Epithelial cell of proximal tubule (primary cell): ENCODE measurements at places on chromosomes 1 and 21. TPM values are rescaled to one million over a fixed set of nuclear protein-coding genes. Genes with fewer than 3 reads are reported as not detected.

DNA sequence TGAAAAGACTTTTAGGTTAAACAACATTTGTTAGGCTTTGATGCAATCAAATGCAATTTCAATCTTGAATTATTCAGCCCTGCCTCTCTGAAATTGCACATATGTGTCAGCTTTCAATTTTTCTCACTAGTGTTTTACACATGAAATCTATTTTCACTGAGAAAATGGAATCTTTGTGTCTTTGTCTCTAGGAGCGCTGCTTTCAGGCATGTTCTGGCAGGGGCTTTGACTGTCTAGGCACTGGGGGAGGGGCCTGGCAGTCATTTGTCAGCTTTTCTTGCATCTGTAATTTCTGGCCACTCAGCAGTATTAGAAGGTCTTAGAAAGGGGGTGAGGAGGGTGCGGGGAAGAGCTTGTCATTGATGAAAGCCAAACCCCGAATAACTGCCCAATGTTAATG, 264.4 kb downstream of the PTPRC start:
- DNase-seq = no peak

DNA sequence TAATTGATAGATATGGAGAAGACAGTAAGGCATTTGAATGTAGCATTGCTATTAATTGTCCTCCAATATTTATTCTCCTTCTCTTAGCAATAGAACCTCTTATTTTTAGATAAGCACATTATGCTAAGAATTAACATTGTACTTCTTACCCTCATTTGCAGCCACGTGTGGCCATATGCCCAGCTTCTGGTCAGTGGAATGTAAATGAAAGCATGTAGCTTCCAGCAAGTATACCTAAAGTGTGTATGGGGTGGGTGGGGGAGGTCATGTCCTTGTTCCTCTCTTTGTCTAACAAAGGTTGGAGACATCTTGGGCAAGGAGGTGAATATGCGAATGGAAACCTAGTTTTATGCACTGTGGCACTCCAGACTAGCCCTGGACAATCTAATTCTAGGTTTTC, 133.6 kb upstream of the HMCN1 start:
- no peak for DNase-seq

NFYC gene
- 42.2 and 50.5 TPM in 2 replicates for total RNA-seq

DNA sequence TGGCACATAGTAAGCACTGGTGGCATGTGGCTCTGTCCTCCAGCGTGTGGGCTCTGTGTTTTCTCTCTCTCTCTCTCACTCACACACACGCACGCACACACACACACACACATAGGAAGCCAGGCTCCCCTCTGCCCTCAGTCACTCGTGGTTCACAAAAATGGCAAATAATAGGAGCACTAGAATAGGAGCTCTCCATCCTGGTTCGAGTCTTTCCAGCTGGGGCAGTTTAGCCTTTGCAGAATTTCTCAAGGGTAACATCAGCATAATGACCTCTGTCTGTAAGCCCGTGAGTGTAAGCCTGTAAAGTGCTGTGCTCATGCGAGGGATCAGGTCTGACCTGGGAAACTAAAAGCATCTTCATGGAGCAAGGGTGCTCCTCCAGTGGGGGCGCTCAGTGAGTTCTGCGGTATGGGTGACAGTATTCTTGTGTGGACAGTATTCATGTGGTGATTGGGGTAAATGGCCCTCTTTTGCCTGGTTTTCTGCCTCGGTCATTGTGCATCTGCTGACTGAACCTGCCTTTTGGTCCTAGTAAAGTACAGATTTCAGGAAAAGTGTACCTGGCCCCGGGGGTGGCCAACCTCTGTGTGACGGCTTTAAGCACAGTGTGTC, 842 bp upstream of the ZC3H12A start:
- DNase-seq = no peak

- no peak for DNase-seq
Measured at GRCh38 chr1:147579934-147580537, 38.7 kb downstream of the BCL9 start.

- peak; percentile 20 for DNase-seq
Measured at GRCh38 chr1:69947837-69948236, 257.5 kb downstream of the LRRC40 start.

ZNF593OS gene
- not detected in 2 replicates for total RNA-seq

DNA sequence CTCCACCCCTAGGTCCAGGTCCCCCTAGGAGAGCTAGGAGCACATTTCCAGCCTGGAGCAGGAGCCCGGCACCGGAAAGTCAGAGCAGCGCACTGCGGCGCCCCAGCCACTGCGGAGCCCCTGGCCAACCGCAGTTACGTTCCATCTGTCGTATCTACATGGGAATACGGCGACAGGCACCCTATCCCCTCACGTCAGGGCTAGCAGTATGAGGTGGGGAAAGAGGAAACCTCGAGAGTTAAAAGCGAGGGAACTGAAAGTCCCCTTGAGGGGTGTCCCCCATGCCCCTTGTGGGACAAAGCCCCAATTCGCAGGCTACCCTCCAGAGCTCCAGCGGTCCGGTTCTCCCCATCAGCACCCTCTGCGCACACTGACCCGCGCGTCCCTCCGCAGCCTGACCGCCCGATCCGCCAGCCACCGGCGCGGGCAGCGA, 995 bp downstream of the COLGALT2 start:
- DNase-seq = no peak

GRCh38 chr21:31386006-31386405, 41.9 kb upstream of the TIAM1 start:
- no peak for DNase-seq

DNA sequence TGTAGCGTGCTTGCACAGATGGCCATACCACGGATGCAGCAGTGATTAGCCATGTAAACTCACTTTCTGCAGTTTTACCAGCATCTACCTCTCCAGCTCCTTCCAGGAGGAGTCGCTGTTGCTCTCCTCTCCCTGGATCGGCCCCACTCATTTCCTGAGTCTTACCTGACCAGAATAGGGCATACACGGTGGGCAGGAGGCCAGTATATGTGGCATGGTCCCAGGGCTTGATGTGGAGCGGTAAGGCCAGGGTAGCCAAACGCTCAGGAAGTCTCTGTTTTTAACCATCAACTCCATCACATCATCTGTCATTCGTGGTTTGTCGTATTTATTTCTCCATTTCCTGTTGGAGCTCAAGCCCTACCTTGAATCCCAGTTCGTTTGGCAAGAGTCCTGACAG, 163.4 kb upstream of the USP24 start:
- DNase-seq = no peak

- DNase-seq = no peak
Measured at GRCh38 chr1:233988963-233989696, 84.7 kb downstream of the SLC35F3 start.

PGLYRP3 gene
- not detected in 2 replicates for total RNA-seq

BATF3 gene
- 2.5 TPM in 1 of 2 replicates, not detected in the other for total RNA-seq

GRCh38 chr1:203130358-203130985, 2.9 kb downstream of the ADORA1 start:
- DNase-seq = no peak

TMEM269 gene
- not detected in 2 replicates for total RNA-seq

CLK2 gene
- 20.7 and 43.7 TPM in 2 replicates for total RNA-seq

GRCh38 chr1:204923201-204923600, 52.5 kb downstream of the NFASC start:
- DNase-seq = no peak

- DNase-seq = no peak
Measured at GRCh38 chr1:30815556-30815955, 58.0 kb upstream of the LAPTM5 start.

RUNX3 gene
- not detected in 2 replicates for total RNA-seq

DNA sequence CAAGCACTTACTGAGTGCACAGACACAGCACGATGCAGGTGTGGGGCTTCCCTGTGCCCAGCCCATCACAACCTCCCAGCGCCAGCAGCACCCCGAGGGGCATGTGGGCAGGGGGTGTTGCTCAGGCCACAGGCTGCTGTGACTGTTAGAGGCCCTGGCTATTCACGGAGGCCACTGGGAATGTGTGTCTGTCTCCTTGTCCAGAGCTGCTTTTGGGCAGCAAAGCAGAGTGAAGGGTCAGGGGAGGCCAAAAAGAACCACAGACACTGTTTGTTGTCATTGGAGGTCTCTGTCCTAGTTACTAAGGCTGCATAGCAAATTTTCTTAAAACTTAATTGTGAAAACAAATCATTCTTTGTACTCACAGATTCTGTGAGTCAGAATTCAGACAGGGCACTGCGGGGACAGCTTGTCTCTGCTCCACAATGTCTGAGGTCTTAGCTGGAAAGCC, 49.6 kb downstream of the TNFRSF8 start:
- no peak for DNase-seq

DNA sequence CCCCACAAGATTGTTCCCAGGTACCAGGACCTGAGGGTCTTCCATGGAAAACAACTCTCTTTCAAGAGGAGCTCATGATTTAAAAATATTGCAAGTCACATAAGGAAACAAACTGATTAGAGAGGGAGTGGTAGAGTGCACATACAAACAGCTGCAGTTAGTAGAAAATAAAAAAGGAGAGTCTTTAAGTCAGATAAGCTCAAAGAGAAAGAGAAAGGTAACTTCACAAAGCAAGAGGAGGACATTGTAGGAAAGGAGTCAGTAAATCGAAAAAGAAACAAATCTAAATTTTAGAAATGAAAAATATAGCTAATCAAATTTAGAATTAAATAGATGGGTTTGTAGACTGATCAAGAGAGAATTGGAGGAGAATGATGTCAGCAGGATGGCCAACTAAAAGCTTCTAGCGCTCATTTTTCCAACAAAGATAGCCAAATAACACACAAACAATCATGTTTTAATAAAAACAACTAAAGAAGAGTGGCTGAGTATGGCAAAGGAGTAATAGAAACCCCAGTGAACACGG, 86.1 kb upstream of the CD53 start:
- no peak for DNase-seq

LCE1A gene
- total RNA-seq = not detected in 2 replicates

- DNase-seq = peak; percentile 25
Measured at GRCh38 chr1:45010855-45011811, at the start of gene HECTD3. Gene HECTD3, minus strand, starts transcription at chr1:45011324. Its CDS starts 67 bp downstream, at chr1:45011257.

SWT1 gene
- 1.3 and 2.4 TPM in 2 replicates for total RNA-seq

DNA sequence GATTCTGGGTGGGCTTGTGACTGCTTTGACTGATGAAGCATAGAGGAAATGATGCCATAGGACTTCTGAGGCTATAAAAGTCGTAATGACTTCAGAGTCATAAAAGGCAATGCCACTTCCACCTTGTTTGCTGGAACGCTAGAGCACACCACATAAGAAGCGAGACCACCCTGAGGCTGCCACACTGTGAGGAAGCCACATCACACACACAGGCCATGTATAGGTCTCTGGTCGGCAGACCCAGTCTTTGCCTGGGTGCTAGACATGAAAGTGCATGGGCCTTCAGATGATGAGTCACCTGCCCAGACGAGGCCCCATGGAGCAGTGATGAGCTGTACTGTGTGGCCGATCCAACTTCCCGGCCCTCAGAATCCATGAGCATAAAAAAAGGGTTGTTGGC, 14.2 kb upstream of the KANK4 start:
- DNase-seq = no peak

GRCh38 chr1:36411674-36412648, 14.3 kb upstream of the LSM10 start:
- no peak for DNase-seq

EXTL1 gene
- 0.07 and 0.12 TPM in 2 replicates for total RNA-seq

- no peak for DNase-seq
Measured at GRCh38 chr1:192945390-192946130, 113.6 kb downstream of the UCHL5 start.

DNA sequence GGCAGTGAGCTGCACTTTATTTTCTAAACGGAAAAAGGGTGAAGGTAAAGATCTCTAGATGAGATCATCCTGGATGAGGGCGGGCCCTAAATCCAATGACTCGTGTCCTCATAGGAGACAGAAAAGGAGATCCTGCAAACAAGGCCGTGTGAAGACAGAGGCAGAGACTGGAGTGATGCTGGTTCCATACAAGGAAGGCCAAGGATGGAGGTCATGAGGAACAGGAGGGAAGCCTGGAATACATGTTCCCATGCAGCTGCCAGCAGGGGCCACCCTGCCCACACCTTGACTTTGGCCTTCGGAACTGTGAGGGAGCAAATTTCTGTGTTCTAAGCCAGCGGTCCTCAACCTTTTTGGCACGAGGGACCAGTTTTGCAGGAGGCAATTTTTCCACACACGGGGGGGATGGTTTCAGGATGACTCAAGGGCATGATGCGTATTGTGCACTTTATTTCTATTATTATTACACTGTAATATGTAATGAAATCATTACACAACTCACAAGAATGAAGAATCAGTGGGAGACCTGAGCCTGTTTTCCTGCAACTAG, 94.3 kb downstream of the PSMG1 start:
- DNase-seq = peak; percentile 13

GRCh38 chr1:156914440-156914856, 6.0 kb upstream of the LRRC71 start:
- no peak for DNase-seq

LYPD8 gene
- not detected in 2 replicates for total RNA-seq

GRCh38 chr1:235009074-235009473, 119.6 kb downstream of the TOMM20 start:
- no peak for DNase-seq

DNA sequence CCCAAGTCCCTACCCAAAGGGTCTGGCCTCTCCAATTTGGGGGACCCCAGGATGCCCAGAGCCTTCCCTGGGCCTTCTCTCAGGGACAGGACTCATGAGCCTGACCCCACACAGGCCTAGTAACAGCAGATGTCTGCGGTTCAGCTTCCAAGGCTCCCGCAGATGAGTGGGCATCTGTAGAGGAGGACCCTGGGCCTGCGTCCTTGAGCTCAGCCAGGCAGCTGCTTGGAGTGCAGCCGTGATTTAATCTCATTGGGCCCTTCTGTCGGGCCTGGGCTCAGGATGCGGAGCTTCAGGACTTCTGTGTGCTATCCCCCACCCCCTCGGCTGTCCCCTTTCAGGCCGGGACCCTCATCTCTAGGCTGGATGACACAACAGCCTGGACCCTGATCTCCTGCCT, 35.4 kb downstream of the IGSF21 start:
- no peak for DNase-seq

- DNase-seq = no peak
Measured at GRCh38 chr1:110466646-110467280, 15.8 kb downstream of the PROK1 start.

NUCKS1 gene
- total RNA-seq = 92.5 and 104 TPM in 2 replicates

GRCh38 chr1:3863231-3863935, 6.1 kb downstream of the DFFB start:
- no peak for DNase-seq

MX2 gene
- 0.07 and 0.12 TPM in 2 replicates for total RNA-seq

DSCAM gene
- total RNA-seq = 0.06 and 0.07 TPM in 2 replicates

DNA sequence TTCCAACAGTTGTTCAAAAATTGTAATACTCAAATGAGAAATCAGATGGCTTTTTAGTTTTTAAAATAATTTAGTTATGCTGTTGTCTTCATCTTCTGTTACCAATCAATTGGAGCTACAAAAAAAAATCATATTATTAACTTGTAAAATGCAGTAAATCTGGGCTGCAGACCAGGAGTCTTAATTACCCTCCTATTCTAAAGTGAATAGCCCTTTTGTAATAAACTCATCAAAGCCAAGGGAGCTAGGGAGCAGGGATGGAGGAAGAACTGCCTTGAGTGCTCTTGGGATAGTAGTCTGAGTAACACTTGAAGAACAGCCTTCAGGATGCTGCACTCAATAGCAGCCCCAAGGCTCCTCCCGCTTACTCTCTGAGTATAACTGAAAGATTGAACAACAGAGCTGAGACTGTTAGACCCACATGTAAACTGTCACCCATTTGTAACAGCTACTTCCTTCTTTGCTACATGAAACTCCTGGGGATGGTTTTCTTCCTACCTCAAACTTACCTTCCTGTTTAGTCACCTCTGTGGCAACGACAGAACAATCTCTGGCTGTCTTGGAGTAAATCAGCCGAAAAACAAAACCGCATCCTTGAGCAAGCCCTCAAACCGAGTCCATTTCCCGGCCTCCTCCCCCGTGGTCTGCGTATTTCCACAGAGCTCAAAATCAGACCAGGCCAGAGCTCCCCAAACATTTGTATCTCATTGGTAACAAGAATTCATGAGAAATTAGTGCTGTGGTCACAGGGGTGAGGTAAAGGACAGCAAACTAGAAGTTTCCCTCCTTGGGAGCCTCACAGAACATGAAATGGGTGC, 55.9 kb downstream of the CD58 start:
- no peak for DNase-seq
